ENCODE measurements at places on chromosomes 2 and 18.

- no peak for DNase-seq
Observed at GRCh38 chr2:64979744-64980143, 9.5 kb upstream of the SLC1A4 start.

DNA sequence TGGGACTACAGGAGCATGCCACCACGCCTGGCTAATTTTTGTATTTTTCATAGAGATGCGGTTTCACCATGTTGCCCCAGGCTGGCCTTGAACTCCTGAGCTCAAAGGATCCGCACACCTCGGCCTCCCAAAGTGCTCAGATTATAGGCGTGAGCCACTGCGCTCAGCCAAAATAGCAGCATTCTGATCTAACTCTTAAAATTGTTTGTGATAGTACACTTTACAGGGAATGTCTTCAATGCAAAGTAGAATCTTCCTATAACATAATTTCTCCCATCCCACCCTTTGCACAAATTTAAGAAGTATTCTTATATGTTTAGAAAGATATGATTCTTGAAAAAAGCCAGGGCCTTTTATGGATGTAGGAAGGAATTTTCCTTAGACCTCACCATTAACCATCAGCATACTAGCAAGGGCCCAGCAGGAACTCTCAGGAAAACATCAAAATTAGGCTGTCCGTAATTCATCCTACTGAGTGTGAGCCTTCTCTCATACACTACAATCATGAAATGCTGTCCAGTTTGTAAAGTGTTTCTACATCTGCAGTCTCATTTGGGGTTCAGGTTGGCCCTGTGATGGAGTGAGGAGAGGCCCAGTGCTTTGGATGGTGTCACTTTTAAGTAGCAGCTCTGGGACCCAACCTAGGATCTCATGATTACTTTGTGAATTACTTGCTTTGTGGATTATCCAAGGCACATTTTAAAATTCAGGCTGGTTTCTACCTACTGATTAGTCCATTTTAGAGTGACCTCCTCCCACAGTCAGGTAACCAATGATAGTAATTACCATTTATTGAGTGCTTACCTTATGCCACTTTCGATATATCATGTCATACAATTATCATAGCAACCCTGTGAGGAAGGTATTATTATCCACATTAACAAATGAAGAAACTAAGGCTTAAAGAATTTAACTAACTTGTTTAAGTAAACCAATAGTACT lies 37.5 kb upstream of the DLX1 start:
- no peak for DNase-seq

DNA sequence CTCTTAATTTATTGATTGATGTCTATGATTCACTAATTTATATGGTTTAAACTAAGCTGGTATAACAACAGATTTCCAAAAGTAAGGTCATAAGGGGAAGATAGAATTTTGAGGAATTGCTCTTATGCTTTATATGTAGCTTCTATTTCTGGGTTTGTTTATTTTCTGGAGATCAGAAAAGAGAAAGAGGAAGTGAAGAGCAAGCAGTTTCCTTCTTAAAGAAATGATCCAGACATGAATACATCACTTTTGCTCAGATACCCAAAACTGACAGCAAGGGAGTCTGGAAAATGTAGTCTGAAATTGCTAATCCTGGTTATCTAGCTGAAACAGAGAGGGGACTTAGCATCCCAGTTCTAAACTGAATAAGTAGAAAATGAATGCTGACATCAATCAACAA lies 912.5 kb upstream of the CRIM1 start:
- no peak for DNase-seq

- DNase-seq: no peak
Observed at GRCh38 chr2:8418721-8419120, 263.1 kb upstream of the ID2 start.

DNA sequence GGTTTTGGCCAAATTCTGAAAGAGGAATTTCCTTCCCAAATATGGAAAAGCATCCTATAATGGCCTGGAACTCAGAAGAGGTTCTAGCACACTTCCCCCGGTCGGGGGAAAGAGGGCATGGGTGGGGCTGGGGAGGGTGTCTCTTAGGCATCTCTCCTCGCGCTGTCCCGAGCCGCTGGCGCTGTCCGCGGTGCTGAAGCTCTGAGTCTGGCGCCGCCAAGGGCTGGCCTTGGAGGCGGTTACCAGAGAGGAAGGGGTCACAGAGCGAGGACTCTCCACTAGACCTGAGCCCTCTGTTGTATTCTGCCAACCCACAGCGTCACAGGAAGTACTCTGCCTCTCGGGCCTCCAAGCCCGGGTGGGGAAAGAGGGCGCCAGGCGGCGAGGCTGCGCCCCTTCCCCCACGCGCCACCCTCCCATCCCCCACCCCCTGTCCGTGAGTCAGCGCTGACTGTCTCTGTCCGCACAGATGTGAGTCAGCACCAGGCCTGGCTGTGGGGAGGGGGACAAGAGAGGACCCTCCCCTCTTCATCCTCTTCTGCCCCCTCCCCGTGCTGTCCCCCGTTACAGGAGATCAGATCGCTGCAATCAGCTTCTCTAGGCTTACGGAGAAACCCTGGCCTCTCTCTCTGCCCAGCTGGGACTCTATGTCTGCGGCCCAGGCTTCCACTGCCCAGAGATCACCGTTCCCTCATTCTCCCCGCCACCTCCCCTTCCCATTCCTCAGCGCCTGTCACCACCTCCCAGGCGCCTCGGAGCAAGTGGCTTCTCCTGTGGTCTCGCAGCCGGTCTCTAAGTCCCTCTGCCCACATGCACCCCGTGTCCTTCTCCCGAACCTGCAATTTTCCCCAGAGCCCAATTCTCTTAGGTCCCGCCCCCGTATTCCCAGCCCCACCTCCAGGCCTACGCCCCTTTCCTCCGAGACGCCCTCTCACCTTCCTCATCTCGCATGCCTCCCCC lies 779 bp downstream of the PTPRN start:
- DNase-seq: peak; percentile 45

DNA sequence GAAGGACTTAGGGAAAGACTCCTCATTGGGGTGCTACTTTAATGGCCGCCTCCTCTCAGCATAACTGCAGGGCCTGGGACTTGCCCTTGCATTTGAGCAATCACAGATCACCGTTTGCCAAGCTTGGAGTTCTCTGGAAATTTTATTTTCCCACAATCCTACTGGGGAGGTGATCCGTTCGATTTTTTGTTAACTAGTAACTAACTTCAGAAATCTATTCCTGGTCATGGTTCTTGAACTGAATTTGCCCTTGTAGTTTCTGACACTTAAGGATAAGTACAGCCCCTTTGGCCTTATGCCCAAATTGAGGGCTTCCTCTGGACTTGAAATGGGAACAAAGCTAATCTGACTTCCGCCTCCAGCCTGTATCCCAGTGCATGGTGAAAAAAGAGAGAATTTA lies 60.5 kb upstream of the ST3GAL5 start:
- DNase-seq: no peak

DNA sequence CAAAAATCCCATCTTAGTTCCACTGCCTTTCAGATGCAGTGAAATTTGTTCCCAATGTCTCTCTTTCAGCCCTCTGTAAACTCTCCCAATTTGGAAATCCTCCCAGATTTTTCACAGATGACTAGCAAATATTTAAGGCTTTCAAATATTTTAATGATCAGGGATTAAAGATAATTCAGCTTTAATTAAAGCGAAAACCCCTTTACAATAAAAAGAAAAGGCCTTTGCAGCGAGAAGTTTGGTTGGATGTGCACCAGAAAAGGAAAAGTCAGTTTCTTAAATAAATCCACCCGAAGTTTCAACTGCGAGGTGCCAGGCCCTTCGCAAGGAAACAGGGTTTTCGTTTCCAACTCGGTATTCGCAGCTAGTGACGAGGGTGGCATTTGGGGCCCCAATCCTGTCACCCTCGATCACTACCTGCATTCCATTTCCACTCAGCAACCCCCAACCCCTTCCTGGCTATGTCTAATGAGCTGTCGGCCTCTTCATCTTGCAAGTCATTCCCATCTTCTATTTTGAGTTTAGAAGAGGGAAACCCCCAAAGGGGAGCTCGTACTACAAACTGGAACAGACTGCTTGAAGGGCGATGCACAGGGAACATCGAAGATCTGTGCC lies 1.5 kb downstream of the RAX start:
- no peak for DNase-seq

- no peak for DNase-seq
Observed at GRCh38 chr2:72150861-72151356, 3.2 kb upstream of the CYP26B1 start.

- DNase-seq: no peak
Observed at GRCh38 chr18:23056315-23056714, 79.0 kb upstream of the CABLES1 start.

DNA sequence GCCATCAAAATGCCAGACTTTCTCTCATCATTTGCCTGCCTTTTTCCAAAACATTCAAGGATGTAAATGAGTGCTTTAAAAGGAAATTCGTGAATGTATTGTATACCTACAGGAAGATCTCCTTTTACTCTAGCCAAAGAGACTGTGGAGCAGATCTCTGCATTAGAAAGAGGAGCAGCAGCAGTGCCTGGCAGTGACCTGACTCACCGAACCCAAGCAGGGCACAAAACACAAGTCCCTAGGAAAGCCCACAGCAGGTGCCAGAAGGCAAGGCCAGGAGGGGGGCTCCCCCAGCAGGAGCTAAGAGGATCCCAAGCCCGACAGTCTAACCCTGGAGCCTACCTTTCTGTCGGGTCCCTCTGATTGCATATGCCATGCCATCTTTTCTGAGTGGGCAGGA lies 47.9 kb downstream of the L3MBTL4 start:
- DNase-seq: no peak

- no peak for DNase-seq
Observed at GRCh38 chr2:228509021-228509420, 327.5 kb upstream of the SPHKAP start.

DNA sequence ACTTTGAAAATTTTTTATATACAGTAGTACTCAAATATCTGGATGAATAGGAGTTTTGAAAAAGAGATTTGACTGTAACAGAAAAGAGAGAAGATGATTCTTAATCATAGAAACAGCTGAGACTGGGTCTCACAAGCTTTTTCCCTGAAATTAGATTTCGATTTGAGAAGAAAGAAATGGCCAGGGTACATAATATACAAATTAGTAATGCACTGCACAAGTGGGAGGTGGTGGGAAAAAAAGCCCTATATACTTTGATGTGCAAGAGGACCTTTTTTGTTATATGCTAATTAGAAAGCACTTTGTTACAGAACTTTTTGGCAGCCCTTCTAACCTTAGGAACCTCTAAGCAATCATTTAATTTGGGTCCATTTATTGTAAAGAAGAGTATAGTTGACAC lies 62.9 kb downstream of the EML4 start:
- no peak for DNase-seq

DNA sequence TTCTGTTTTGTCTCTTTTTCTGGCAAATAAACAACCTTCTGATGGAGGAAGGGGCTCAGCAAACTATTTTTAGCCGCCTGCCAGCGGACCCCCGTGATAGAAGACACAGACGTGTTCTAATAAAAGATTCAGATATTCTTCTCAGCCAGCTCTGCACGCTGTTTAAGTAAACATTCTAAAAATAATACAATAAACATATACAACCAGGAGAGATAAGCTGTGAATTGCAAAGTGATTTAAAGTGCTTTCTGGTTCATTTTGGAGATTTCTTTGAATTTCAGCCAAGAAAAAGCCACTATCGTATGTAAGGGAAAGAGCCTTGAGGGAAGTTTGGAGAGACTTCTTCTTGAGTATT lies 201.3 kb downstream of the EPHA4 start:
- DNase-seq: no peak

DNA sequence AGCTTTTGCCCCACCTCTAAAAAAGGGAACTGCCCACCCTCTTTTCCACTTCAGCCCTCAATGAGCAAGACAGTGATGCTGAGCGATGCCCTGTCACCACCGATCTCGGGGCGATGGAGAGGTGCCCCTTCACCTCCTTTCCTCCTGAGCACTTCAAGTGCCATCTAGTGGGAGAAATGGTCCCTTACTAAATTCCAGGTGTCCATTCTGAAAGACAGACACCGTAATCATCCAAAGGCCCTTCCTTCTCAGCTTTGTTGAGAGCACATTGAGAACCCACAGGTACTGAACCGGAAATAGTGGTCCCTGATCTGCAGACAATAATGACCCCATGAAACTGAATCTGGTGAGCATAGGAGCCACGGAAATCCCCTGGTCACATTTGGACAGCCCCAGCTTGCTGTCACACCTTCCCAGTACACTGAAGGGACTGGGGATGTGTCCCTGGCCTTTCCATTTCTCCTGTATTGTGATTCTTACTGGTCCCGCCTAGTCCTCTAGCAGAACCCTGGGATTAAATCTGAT lies 38.5 kb downstream of the KCTD18 start:
- DNase-seq: peak; percentile 54

GRCh38 chr2:67201521-67201920 lies 195.6 kb upstream of the ETAA1 start:
- DNase-seq: no peak

GRCh38 chr2:230254152-230254881 lies 28.8 kb downstream of the SP140 start:
- DNase-seq: no peak

DNA sequence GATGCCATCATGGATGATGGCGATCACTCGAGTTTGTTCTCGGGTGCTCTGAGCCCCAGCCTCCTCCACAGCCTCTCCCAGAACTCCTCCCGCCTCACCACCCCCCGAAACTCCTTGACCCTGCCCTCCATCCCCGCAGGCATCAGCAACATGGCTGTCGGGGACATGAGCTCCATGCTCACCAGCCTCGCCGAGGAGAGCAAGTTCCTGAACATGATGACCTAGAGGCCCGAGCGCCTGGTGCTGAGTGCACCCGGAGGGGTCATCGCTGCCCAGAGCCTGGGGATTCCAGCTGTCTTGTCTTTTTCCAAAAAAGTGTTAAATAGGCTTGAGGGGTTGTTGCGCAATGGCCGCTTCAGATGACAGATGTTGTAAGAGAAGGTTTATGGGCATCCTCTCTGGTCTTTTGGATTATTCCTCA lies 254.8 kb downstream of the GLI2 start:
- DNase-seq: no peak

DNA sequence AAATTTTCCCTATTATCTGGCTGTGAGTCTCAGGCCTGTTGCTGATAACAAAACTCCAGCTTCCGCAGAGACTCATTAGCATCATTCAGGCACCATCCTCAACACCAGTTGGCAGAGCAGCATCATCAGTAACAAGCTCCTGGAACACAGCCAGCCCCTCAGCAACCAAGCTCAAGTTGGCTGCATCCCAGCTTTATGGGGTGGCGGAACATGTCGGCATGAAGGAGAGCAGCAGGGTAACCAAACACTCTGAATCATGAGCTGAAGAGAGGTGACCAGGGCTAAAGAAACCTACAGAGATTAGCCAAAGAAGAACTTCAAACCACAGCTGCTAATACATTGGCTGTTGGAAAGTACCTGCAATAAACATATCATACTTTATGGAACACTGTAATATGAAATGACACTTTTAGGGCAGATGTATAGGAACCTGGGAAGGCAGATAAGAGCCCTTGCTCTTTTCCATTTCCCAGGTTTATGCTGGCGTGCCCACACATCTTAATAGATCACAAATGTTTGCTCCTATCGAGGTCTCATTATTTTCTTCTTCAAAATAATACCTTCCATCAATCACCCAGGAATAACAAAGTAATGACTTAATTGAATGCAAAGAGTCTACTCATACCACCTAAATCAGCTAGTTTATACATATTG lies 63.8 kb downstream of the PDE11A start:
- peak; percentile 43 for DNase-seq
